ENCODE measurements at places on chromosomes 2 and 18.

DNA sequence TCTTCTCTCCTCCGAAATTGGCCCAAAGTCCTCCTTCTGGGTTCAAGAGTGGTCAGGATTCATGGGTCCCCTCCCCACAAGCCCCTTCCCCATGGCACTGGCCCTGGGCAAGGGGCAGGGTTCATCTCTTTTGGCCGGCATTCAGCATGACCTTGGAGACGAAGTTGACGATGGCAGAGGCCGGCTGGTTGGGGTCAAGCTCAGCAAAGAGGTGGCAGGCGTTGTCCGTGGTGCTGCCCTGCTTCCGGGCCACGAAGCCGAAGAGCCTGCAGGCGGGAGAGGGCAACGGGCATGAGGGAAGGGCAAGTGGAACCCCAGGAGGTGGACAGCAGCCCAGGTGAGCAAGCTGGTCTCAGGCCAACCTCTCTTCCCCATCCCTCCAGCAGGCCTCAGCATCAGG, 198.5 kb downstream of the TNS1 start:
- no peak for DNase-seq

- no peak for DNase-seq
Measured at GRCh38 chr2:84942964-84943421, 28.0 kb upstream of the KCMF1 start.

- no peak for DNase-seq
Measured at GRCh38 chr18:10059610-10060468, 146.0 kb downstream of the VAPA start.

DNA sequence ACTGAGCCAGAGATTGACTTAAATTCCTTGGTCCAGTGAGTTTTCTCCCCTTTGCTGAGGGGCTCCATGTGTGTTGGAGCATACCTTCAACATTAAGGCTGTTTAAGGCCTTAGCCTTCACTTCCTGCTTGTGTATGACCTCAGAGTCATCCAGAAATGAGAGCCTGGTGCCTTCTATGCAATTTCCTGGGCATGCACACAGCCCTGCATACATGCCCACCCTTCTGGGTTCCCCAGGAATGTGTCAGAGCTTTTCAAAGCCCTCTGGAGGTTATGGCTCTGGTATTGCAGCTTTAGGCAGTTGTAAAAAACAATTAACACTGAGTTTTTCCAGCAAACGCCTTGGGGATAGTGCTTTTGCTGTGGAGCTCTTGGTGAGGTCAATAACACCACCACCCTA, 16.7 kb downstream of the IL1R1 start:
- DNase-seq = no peak

DNA sequence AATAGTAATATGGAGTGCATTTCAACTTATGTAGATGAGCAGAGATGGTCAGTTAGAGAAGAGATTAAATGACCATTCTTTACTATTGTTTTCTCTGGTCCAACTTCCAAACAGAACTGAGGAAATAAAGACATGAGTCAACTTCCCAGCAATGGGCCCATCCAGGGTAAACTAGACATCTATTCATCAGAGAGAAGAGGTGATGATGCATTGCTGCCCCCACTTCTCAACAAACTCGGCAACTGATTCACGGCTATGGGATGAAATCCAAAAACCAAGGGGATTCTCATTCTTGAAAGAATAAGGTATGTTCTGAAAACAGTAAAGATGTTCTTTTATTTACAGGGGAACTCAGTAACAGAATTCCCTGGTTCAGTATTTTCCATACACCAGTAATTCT, 190.7 kb downstream of the RDH14 start:
- DNase-seq = no peak

- DNase-seq = no peak
Measured at GRCh38 chr2:128797937-128798336, 479.3 kb upstream of the HS6ST1 start.

All from endothelial cell (in vitro differentiated cells).